ENCODE measurements at places on chromosomes 12 and 14. TPM values are rescaled to one million over a fixed set of nuclear protein-coding genes. Genes with fewer than 3 reads are reported as not detected.

CABP1 gene
- 0.14 TPM for total RNA-seq

IRAK3 gene
- total RNA-seq, result 0.09 TPM

PTGDR gene
- total RNA-seq, result not detected

KCNK13 gene
- 0.15 TPM for total RNA-seq

CFAP251 gene
- 1.2 TPM for total RNA-seq

DHRS2 gene
- total RNA-seq, result 8.7 TPM

IFNG-AS1 gene
- total RNA-seq, result not detected

MSI1 gene
- 1.5 TPM for total RNA-seq

ZNF641 gene
- 6.9 TPM for total RNA-seq

EPS8 gene
- 39.1 TPM for total RNA-seq

CLEC4C gene
- not detected for total RNA-seq

GNB3 gene
- total RNA-seq, result 2.0 TPM

LBHD2 gene
- not detected for total RNA-seq

IL26 gene
- not detected for total RNA-seq

GARIN6 gene
- not detected for total RNA-seq

SARNP gene
- total RNA-seq, result 139 TPM

PRDM4 gene
- total RNA-seq, result 23.7 TPM

HOXC11 gene
- 0.51 TPM for total RNA-seq

TC2N gene
- 0.54 TPM for total RNA-seq

DENND5B gene
- total RNA-seq, result 15.0 TPM

HCAR2 gene
- 0.78 TPM for total RNA-seq

BDKRB2 gene
- 3.4 TPM for total RNA-seq

PMCH gene
- not detected for total RNA-seq

GNG2 gene
- 3.2 TPM for total RNA-seq

TPPP2 gene
- not detected for total RNA-seq

EID3 gene
- 8.5 TPM for total RNA-seq

TEX52 gene
- not detected for total RNA-seq

KLHL33 gene
- total RNA-seq, result not detected

TGFB3 gene
- 1.4 TPM for total RNA-seq
